Posterior vena cava (tissue), 2 donors: ENCODE measurements at places on chromosomes 7 and 10. TPM values are rescaled to one million over a fixed set of nuclear protein-coding genes. Genes with fewer than 3 reads are reported as not detected.

- DNase-seq, result no peak
Observed at GRCh38 chr10:89466599-89467035, 52.2 kb downstream of the IFIT5 start.

DNA sequence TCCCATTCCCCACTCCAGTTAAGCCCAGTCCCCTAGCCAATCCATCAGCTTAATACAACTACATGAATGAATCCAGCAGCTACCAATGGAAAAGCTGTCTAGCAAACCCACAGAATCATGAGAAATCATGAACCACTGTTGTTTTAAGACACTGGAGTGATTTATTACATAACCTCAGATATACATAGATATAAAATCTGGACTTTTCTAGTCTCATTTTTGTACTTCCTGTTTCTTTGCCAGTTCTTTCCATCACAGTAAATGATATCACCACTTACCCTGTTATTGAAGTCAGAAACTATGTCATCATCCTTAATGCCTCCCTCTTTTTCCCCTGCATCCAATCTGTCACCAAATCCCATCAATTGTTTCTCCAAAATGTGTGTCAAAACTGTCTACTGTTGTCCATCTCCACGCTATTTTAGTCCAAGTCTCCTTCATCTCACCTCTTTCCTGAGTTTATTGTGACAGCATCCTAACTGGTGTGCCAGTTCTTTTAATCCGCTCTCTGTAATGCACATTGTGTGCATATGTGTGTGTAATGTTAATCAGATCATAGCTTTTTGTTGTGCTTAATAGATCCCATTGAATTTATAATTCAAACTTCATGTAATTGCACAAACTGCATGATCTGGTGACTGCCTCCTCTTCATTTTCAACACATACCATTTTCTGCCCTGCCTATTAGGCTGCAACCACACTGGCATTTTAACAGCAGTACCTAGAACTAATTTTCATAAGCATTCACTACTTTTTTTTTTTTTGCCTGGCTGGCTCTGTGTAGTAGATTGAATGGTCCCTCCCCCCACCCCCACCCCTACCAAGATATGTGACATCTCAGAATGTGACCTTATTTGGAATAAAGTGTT, 56.0 kb downstream of the MKLN1 start:
- no peak for DNase-seq

DNA sequence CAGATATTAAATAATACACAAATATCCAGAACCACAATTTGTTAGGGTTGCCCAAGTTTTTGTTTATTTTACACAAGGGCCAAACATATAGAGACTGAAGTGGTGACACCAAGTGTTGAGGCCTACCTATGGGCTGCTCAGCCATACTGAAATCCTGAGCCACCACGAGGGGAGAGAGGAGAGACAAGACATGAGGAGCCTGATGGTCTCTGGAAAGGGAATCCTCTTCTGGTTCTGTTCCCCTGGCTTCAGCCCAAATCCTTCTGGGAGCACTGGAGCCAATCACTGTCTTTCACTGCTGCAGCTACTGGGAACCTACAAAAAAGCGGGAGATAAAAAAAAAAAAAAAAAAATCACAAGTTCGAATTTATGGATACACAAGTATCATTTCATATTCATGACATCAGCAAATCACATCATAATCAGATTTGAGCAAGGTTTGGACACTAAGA, 1.9 kb downstream of the SKIDA1 start:
- no peak for DNase-seq

- no peak for DNase-seq
Observed at GRCh38 chr10:15374566-15374965, 3.5 kb upstream of the FAM171A1 start.

GRCh38 chr10:62511656-62512055, 137.5 kb downstream of the ZNF365 start:
- no peak for DNase-seq

The LDB1 gene
- total RNA-seq, result 28.9 TPM

DNA sequence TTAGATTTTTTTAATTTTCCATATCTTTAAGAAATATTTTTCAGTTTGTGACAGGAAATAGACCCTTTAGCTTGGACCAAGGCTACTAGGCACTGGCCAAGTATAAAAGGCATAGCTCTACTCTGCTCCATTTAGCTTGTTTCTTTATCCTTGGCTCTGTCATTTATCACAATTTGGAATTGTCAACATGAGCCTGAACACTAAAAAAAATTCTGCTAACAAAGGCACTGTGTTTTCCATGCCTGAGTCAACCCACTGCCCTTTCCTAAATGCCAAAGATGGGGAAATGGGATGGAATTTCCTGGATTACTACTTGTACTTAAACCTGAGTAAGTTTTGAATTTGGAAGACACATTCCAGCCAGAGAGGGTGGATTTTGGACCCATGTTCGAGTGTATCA, 128.4 kb downstream of the NSUN6 start:
- DNase-seq, result no peak

DNA sequence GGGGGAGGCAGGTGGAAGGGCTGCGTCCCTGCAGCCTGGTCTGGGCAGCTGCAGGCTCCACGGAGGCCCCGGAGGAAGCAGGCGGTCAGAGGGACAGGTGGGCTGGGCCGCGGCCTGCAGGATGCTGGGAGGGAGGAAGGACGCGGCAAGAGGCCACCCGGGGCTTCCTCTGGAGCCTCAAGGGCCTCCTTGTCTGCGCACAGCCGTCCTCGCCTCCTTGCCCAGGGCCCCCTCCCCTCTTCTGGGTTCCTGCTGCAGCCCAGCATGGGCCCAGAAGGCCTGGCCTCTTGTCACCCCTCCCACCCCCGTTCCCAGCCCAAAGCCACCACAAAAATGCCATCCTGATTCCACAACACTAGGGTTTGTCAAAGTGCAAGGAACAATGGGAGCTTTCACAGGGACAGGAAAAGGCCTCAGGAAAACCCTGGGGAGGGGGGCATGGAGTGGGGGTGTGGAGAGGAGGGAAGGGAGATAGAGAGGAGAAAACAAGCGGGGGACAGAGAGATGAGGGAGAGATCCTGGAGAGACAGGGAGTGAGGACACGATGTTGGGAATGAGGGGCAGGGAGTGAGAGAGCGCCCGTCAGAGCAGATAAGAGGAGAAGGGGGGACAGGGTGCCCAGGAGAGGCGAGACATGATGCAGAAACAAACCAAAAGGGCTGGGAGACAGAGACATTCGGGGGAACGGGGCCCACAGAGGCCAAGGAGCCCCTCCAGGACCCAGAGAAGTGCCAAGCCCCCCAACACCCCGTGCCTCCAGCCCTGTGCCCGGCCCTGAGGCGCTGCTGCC, 41.8 kb downstream of the ZCCHC24 start:
- DNase-seq, result peak; percentile 83

- peak; percentile 94 for DNase-seq
Observed at GRCh38 chr10:5977471-5978229, at the start of gene IL15RA. IL15RA (minus strand) TSS chr10:5977543; CDS start chr10:5977492, 51 bp downstream.

GRCh38 chr10:108039821-108040584, 875.5 kb upstream of the SORCS1 start:
- no peak for DNase-seq

DNA sequence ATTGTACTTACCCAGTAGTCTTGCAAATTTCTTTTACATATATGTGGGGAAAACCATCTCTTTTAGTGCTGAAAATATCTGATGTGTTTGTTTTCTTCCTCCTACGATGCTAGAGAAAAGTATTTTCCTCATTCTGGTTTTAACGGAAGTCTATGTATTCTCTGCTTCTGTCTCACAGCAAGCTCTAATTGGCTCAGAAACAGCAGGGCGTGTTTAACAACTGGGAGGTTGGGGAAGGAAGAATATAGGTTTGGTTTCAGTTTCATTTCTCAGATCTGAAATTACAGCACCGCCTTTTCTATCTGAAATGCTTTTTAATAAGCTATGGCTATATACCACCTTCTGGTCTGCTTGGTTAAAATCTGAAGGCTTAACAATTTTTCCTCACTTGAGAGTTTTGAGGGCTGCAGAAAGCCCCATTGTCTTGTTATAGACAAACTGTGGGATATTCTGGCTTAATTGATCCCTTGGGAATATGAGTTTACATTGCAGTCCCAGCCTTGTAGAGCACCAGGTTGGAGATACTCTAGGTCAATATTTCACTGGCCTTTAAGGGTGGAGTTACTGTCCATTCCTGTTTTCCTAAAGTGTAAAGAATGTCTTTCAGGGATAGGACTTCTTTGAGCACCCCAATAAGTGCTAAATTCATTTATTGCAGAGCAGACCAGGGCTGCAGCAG, at the start of gene SAMD9:
TSS of gene SAMD9 (minus strand) at position 128 of the 679 bp plus-strand sequence. CDS start 11,882 bp downstream, outside the sequence.
- DNase-seq, result no peak

The HDAC9 gene
- total RNA-seq, result 145 TPM

DNA sequence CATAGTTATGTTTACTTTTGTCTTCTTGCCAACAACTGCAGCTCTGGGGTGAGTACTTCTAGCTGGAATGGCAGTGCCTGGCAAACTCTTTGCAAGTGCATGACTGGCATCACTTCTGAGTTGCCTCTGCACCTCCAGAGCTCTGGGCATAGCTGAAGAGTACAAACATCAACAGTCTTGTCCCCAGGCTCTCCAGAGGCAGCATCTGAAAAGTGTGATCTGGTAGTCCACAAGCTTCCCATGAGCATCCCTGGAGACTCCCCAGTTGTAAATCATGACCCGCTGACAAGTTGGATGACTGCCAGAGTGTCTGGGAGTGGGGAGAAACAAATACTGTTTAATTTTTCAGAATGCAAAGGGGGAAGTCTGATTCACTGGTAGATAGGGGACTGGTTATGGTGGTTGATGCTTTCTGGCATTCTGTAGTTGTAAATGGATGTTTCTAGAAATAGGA, 138.9 kb upstream of the CDK13 start:
- DNase-seq, result no peak

- no peak for DNase-seq
Observed at GRCh38 chr7:115178835-115179234, 256.9 kb downstream of the MDFIC start.

GRCh38 chr10:84965468-84965867, 637.1 kb downstream of the CCSER2 start:
- no peak for DNase-seq

- DNase-seq, result peak; percentile 52
Observed at GRCh38 chr7:158050978-158051651, 536.5 kb downstream of the PTPRN2 start.

The C10orf53 gene
- not detected for total RNA-seq

GRCh38 chr10:58384095-58384494, 1.1 kb upstream of the TFAM start:
- DNase-seq, result no peak

The ITIH2 gene
- total RNA-seq, result not detected

The ITGA8 gene
- total RNA-seq, result 227 TPM

The PON1 gene
- total RNA-seq, result not detected

- DNase-seq, result no peak
Observed at GRCh38 chr7:48416327-48416908, 245.2 kb downstream of the ABCA13 start.
